ENCODE measurements at places on chromosomes 3 and 15.

DNA sequence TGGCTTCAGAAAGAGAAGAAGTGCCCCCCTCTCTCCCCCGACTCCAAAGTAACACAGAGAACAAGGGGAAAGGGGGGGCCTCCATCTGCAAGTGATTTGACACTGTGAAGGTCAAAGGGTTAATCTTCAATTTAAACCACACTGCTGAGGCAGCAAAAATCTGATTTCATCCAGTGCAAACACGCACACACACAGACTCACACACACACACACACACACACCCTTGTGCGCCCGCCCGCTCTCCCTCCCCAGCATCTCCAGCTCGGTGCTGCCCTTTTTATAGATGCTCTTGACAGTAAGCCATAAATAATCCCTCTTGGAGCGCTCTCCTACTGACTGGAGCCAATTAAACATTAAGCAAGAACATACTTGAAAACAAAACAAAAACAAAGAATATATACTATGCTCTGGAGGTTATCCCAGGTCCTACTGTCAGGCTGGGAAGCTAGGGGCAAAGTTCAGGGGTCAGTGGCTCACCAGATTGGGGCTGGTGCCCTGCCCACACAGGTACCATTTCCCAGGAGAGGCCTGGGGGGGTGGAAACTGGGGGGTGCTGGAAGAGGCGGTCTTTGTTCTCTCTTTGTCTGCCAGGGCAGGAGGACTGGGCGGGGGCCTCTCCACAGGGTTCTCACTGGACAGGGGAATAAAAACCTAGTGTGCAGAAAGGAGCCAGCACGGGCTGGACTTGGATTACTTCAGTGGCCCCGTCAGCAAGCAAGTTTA is 16.3 kb downstream of the BMF start:
- no peak for DNase-seq

GRCh38 chr3:192216067-192216466 is 511.3 kb downstream of the FGF12 start:
- no peak for DNase-seq

GRCh38 chr15:78129751-78130287 is 1.4 kb downstream of the CIB2 start:
- DNase-seq, result no peak

- no peak for DNase-seq
These were observed 105.7 kb downstream of the ANO10 start for GRCh38 chr3:43515970-43516635.

DNA sequence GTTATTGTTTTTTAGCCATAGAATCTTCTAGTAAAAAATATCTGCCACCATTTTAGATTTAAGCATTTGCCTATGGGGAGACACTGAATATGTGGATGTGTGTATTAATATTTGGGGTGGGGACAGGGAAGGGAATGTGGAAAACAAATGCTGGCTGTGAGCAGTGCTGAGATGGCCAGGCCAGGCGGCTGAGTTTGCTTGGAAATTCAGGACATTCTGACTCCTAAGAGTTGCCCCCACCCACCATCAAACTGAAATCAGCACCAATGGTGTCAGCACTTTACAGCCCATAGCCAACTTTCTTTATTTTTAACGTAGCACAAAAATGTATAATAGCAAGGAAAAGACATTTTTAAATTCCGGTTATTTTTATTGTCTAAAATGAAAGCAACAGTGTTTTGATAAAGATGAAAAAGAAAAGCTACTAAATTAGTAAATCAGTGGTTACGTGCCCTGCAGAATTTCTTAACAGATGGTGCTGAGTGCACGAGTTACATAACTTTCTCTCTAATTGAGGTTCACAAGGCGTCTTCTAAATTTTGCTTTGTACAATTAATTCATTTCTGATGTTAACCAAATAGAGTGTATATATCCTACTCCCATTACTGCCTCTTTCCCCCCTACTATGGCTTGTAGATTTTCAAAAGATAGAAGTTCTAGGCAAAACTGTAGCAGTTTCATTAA is 34.0 kb downstream of the B3GALNT1 start:
- no peak for DNase-seq

- DNase-seq, result no peak
These were observed 94.2 kb downstream of the PLXNA1 start for GRCh38 chr3:127077068-127077467.

- peak; percentile 32 for DNase-seq
These were observed 67.2 kb upstream of the SIAH2 start for GRCh38 chr3:150830094-150830681.

GRCh38 chr3:13513051-13513912 is 33.2 kb downstream of the HDAC11 start:
- DNase-seq, result no peak

DNA sequence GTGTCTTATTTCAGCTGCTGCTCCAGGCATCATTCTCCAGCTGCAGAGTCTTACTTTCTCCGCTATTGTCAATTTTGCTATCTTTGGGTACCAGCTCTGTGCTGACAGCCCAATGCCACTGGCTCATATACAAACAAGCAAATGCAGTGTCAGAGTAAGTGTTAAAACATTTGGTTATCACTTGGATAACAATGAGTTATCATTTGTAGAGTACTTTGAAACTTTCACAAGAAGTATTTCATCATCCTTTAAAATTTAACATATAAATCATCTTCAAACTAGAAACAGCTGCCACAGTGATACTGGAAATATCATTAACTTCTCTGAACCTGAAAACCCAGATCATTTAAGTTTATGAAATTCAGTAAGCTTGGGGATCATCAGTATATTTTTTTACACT is 13.8 kb downstream of the TSPAN3 start:
- no peak for DNase-seq

- no peak for DNase-seq
These were observed 1.6 kb upstream of the ACTC1 start for GRCh38 chr15:34796847-34797435.

GRCh38 chr15:74709011-74709410 is 13.2 kb upstream of the EDC3 start:
- no peak for DNase-seq

- DNase-seq, result no peak
These were observed 208.8 kb downstream of the OSBPL10 start for GRCh38 chr3:31772272-31772671.

DNA sequence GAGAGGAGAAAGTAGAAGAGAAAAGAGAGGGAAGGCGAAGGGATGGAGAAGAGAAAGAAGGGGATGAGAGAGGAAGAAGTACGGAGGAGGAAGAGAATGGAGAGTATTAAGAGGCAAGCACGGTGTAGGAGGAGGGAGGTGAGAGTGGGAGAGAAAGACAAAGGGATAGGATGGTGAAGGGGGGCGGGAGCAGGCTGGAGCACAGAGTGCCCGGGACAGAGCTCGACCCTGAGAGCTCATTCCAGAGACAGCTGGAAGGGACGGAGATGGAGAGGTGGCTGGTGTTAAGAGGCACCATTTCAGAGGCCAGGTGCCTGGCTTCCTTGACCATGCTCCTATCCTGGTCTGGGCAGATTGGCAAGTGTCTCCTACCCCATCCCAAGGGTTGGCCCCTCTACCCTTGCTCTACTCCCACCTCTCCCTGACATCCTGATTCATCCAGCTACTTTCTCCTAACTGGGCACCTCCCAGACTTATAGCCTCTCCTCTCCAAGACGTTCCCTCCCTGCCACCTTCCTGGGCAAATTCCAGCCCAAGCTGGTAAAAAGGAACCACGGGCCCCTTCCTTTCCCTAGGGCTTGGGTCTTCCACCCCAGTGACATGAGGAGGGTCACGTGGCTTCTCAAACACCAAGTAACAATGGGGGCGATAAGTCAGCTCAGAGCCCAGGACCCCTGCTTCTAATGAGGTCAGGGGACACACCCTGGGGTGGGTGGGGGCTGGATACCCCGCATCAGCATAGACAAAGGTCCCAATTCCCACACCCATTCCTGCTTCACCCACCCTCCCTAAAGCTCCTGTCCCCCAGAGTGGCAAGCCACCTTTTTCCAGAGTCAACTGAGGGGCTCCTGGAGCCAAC is 1.1 kb downstream of the CLCN2 start:
- DNase-seq, result no peak

DNA sequence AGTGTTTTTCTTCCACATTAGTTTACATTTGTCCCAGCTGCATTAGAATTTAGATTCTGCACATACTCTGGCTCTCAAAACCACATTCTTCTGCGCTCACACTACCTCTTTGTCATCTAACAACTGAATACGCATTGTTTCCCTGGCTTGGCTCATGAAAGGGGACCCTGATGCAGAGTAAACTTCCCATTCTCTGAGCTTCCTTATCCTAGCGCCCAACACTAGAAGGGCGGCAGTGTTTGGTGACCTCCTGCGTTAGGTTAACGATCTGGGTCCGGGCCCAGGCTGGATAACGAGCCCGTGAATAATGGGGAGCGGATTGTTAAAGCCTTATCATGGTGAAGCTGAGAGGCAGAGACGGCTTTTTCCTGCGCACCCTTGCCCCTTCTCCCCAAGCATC is 63.9 kb downstream of the ETV5 start:
- no peak for DNase-seq

DNA sequence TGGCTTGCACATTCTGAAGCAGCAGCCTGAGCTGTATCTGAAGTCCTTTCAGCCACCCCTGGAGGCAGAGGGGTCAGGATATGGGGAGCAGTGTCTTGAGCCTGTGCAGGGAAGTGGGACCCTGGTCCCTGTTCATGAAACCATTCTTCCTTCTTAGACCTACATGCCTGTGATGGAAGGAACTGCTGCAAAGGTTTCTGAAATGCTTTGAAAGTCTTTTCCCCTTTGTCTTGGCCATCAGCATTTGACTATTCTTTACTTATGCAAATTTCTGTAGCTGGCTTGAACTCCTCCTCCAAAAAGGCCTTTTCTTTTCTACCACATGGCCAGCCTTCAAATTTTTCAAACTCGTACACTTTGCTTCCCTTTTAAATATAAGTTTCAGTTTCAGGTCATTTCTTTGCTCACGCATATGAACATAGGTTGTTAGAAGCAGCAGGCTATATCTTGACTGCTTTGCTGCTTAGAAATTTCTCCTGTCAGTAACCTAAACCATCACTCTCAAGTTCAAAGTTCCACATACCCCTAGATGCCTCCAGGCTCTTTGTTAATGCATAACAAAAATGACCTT is 62.3 kb downstream of the GALK2 start:
- DNase-seq, result no peak

DNA sequence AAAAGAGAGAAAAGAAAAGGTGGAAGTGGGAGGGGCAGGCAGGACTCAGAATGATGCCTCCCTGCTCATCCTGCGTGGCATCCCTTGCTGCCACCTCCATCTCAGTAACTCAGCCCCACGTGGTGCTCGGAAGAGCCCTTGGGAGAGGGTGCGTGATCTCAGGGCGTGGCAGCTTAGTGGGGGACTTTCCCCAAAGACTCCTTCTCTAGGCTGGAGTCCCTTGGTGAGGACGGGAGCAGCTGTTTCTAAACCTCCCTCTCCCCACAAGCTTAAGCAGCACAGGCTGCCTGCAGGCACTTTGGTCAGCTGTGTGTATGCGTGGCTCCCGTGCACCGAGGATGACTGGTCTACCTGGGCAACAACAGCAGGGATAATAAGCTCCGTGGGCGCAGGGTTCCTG is 7.4 kb upstream of the ANPEP start:
- DNase-seq, result no peak

- no peak for DNase-seq
These were observed 39.3 kb upstream of the SEMA6D start for GRCh38 chr15:47678040-47678439.

DNA sequence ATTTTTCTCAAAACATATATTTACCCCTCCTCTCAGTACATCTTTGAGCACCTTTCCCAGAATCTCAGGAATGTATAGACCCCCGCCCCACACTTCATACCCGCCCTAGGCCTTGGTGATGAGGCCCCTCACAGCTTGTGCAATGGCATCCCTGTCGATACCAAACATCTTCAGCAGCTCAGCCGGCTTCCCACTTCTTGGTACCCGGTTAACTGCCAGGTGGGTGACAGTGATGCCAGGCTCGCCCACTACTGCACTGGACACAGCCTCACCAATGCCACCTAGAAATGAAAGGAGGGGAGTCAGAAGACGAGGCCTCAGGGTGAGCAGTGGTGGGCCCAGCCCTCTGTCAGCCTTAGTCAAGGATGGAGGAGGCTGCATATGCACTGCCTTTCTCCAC is 30.2 kb downstream of the TKT start:
- no peak for DNase-seq

GRCh38 chr3:148229107-148229506 is 468.6 kb upstream of the AGTR1 start:
- no peak for DNase-seq

DNA sequence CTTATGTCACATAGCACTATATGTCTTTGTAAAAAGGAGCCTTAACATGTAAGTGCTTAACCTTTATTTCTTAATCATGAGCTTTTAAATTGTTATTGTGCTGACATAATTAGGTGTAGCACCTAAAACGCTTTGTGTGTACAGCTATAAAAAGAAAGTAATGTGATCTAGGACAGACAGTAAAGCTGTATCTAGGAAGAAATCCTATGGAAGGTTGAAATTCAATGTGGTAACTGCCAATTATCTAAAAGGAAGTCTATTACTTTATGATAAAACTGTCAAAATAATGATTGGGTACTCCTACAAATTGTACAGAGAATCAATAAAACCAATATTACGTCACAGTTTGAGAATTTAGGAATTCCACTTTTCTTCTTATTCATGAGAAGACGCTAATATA is 87.9 kb downstream of the CDIN1 start:
- no peak for DNase-seq

DNA sequence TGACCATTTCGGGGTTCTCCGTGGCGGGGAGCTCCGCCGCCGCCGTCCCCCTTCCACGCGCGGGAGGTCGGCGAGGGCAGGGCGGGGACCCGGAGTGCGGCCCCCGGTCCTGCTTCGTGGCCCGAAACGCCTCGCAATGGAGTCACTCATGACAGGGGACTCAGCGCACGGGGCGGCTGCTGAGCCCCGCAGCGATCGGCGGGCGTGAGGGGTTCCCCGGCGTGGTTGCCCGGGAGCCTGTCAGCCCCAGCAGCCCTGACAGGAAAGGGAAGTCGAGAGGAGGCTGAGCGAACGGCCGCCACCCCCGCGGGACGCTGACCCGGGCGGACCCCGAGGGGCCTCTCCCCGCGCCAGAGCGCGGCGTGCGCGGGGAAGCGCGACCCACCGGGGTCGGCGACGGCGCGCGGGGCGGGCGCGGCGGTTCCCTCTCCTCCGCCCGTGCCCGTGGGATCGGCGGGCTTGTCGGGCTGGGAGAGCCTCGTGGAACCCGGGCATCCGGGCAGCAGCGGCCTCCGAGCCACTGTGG is 564 bp upstream of the PIGZ start:
- DNase-seq, result peak; percentile 78

- no peak for DNase-seq
These were observed 467.1 kb upstream of the TGFBR2 start for GRCh38 chr3:30139283-30139682.

DNA sequence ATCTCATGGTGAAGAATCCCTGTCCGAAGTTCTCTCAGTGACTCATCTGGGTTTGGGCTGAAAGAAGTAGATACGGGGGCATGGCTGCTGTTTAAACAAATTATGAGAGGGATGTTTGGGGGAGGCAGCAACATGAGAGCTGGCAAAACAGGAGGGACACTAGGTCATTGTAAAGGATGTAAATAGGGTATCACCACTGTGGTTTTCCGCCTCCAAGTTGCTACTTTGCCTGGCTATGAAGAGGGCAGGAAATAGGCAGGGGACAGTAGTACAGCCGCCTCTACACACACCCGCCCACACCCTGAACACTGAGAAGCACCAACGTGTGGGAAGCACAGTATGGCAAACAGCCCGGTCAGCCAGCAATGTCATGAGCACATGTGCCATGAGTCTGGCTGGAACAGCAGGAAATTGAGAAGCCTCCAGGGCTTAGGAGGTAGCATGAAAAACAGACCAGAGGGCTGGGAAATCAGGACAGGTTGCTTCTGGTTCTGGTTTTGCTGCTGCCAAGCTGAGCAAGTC is 17.1 kb downstream of the HEXA start:
- no peak for DNase-seq

GRCh38 chr15:65338823-65339222 is 34.3 kb downstream of the RNU5B-1 start:
- no peak for DNase-seq

Measured in GM10248 (cell line).